Fibroblast of skin of left biceps (primary cell): ENCODE measurements at places on chromosomes 2 and 18.

DNA sequence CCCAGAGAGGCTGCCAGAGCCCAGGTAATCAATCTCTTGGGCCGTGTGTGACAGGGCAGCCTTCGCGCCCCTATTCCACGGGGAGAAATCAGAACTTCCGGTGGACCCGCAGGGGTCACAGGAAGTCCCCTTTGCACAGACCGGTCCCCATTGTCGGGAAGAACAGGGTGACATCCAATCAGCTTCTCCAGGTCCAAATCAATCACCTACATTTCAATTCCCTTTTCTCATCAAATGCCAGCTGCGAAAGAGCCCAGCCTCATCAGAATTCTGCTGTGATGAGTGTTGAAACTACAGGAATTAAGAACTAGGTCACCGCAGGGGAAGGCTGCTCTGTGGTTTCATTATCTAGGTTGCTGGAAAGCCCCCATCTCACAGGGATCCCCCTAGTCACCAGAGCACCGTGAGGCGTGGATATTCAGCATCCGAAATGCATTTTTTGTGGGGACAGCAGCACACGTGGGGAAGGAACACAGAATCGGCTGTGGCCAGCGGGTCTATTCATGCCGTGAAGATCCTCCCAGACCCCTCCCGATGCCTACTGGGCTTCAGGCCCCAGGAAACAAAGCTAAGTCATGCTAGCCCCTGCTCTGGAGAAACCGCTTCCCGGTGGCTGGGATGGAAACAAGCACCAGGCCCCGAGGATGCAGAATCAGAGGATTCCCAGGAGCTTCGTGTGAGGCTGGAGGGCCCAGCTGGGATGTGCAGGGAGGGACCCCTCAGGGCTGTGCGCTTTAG lies 193.7 kb upstream of the ID2 start:
- DNase-seq: no peak

- DNase-seq: no peak
Measured at GRCh38 chr2:201185863-201186262, 2.9 kb downstream of the CASP10 start.

DNA sequence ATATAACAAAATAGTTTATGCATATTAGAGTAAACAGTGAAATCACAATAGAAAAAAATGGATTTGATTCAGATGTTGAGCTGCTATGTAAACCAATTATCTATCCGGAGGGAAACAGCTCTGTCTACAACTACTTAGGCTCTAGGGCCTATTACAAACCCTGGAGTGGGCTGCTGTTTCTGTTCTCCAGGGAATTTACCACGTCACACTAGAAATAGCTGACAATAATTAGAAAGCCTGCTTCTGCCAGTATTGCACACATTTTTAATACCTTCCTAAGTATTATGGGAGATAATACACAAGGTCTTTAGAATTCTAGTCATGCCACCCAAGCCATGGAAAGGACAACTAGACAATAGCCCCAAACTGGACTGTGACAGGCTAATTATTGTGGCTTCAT lies 411.1 kb downstream of the FIGN start:
- DNase-seq: no peak

DNA sequence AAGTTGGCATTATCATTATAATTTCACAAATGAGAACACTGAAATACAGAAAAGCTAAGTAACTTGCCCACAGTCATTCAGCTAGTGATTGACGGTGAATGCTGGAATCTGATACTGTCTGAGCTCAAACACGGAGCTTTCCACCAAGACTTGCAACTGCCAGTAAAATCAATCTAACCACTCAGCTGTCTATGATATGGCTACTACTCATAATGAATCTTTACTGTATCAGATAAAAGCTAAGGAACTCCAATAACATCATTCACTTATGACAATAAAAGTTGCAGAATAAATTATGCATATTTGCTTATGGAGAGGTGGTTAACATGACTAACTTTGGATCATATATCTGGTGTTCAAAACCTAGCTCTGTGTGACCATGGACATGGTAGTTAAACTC lies 279.4 kb upstream of the NXPH2 start:
- DNase-seq: no peak

DNA sequence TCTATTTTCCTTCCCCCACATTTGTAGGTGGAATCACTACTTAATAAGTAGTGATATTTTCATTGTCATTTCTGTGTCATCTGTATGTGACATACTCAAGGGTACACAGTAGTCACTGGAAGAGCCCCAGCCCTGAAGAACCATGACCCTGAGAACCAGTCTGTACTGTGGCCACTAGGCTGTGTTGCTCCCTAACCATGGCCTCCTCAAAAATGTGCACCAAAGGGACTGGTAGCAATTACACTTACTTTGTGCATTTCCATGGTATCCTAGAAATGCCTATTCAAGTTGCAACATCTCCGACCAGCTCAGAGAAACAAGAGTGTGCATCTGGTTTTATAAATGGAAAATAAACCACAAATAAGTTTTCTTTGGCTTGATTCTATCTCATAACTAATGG lies 155.1 kb downstream of the DOCK10 start:
- DNase-seq: peak; percentile 54
